ENCODE measurements at places on chromosomes 4 and X.

GRCh38 chr4:128393101-128393704, 105.6 kb upstream of the PGRMC2 start:
- no peak for DNase-seq

GRCh38 chr4:62531264-62531663, 1331.1 kb downstream of the ADGRL3 start:
- no peak for DNase-seq

DNA sequence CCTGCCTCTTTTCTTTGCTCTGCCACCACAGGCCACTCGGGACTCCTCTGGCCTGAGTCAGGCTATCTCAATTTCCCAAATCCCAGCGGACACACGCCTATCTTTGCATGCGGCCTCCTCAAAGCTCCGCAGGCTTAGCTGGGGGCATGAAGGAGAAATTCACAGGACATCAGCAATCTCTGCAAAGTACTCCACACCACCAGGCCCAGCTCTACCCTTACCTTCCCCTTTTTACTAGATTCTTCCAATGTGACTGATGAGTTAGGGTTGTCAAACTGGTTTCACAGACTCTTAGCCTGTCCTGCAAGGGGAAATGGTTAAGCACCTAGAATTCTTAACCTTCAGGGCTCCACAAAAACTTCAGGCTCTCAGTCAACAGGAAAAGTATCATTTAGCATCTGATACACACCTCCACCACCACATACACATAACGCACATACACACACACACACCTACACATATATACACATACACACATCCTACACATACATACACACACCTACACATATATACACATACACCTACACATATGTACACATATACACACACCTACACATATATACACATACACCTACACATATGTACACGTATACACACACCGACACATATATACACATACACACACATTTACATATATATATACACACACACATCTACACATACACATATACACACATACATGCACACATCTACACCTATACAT, 349.1 kb downstream of the ANK2 start:
- DNase-seq, result no peak

GRCh38 chrX:105375816-105376215, 155.3 kb upstream of the TEX13A start:
- DNase-seq, result no peak

- DNase-seq, result no peak
Observed at GRCh38 chr4:17816142-17816541, 5.4 kb downstream of the NCAPG start.
